Umbilical cord (tissue), 2 donors: ENCODE measurements at places on chromosomes 7 and 10.

- DNase-seq: no peak
Observed at GRCh38 chr7:110688908-110689307, 402.0 kb upstream of the LRRN3 start.

DNA sequence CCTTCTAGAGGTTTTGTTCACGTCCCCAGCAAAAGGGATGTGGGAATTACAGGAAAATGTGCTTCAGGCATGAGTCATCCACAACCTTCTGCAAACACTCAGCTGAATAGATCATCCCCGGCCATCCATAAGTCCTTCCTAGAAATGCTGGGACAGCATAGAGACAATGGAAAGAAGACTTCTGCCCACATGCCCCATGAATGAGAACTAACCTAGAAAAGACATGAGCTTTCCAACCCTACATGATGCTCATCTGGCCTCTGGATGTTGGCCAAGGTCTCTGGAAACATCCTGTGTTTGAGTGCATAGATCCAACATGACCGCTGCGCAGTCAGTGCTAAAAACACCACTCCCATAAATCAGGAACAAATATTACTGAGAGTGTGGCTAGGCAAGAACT, 277.5 kb downstream of the PLXNA4 start:
- DNase-seq: peak; percentile 66

DNA sequence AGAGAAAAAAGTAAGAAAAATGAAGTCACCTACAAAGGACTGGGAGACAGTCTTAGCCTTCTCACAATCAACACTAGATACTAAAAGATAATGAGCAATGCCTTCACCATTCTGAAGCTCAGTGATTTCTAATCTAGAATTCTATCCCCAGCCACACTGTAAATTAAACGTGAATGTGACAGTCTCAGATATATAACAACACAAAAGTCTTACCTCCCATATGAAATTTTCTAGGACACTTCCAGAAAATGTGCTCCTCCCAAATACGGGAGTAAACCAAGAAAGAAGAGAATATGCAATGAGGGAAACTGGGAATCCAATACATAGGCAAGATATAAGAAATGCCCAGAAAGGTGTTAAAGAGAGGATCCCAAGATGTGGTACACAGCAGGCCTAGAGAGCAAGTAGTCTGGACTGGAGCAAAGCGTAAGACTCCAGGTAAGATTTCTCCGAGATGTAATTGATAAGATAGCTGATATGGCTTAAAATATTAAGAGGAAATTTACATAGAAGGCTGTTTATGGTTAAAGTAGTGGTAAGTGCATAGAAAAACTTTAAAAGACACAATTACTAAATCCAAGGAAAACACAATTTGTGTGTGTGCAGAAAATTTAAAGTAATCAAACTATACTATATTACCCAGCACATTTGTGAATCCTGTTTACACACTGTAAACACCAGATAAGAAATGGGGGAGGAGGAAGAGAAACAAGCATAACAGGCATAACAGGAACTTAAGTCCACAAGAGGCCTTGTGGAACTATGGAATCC, 44.1 kb downstream of the SGMS1 start:
- DNase-seq: peak; percentile 40

DNA sequence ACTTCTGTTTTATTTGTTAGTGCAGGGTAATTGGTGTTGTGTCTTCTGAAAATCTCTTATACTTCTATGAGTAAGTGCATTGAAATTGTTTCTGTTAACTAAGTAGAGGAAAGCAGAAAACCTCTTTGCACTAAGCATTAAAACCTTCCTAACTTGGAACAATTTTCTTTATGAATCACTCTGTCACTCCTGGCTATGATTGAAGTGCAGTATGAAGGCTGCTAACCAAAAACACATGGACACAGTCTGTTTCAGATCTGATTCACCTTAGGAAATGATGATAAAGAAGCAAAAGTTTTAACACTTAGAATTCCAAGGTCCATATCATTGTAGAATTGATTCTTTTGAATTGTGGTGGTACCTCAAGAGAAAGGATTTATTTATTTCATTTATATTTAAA, 41.9 kb downstream of the MET start:
- DNase-seq: no peak

- no peak for DNase-seq
Observed at GRCh38 chr7:2624293-2624886, 7.4 kb upstream of the TTYH3 start.

DNA sequence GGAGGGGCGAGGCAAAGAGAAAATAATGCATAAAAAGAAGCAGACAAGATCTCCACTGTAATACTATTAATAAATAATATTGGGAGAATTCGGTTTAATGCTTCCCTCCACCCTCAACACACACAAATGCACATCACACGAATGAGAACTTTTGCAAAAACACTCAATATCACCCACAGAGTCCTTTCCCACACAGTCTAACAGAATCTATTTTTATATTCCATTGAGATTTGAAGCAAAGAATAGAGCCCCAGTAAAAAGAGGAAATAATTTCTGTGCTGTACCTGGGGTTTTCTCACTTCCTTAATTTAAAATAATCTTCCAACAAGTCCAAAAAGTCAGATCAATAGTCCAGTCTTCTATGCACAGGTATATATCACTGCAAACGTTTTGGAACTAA, 17.0 kb downstream of the PIK3AP1 start:
- no peak for DNase-seq

DNA sequence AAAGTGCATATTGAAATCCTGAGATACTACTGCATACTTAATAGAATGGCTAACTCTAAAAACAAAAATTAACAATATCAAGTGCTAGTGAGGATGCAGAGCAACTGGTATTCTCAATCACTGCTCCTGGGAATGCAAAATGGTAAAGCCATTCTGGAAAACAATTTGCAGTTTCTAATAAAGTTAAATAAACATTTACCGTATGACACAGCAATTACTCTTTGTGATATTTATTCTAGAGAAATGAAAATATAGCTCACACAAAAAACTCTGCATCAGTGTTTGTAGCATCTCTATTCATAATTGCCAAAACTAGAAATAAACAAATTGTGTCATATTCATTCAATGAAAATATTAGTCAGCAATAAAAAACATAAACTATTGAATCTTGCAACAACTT, 255.0 kb upstream of the DKK1 start:
- no peak for DNase-seq

DNA sequence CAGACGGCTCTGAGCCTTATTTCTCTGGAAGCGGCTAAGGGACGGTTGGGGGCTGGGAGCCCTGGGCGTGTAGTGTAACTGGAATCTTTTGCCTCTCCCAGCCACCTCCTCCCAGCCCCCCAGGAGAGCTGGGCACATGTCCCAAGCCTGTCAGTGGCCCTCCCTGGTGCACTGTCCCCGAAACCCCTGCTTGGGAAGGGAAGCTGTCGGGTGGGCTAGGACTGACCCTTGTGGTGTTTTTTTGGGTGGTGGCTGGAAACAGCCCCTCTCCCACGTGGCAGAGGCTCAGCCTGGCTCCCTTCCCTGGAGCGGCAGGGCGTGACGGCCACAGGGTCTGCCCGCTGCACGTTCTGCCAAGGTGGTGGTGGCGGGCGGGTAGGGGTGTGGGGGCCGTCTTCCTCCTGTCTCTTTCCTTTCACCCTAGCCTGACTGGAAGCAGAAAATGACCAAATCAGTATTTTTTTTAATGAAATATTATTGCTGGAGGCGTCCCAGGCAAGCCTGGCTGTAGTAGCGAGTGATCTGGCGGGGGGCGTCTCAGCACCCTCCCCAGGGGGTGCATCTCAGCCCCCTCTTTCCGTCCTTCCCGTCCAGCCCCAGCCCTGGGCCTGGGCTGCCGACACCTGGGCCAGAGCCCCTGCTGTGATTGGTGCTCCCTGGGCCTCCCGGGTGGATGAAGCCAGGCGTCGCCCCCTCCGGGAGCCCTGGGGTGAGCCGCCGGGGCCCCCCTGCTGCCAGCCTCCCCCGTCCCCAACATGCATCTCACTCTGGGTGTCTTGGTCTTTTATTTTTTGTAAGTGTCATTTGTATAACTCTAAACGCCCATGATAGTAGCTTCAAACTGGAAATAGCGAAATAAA, 175.5 kb downstream of the RNF216 start:
- DNase-seq: no peak

GRCh38 chr7:70414368-70414767, 717.6 kb upstream of the GALNT17 start:
- DNase-seq: no peak

- DNase-seq: no peak
Observed at GRCh38 chr7:12601302-12601869, 30.9 kb downstream of the SCIN start.

GRCh38 chr7:30154111-30154587, 19.4 kb downstream of the MTURN start:
- no peak for DNase-seq

DNA sequence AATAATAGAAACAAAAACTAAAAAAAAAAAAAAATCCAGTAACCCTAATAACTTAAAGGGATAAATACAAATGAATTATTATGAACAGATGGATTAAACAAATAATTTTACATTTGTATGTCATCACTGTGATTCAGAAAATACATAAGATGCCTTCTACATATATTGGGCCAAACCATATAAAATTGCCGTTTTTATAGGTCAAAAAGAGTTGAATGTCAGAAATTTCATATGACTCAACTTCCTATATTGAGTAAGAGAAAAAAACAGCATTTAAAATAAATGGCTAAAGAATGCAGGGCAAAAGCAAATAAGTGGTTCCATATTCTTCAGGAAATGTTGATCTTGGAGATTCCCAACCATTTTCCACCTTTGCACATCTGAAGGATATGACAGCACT, 9.4 kb downstream of the SLC35B4 start:
- no peak for DNase-seq

- DNase-seq: no peak
Observed at GRCh38 chr7:132806834-132807233, 230.6 kb upstream of the PLXNA4 start.

- no peak for DNase-seq
Observed at GRCh38 chr10:128543151-128543550, 416.9 kb upstream of the MKI67 start.

GRCh38 chr10:79507440-79508167, 4.7 kb upstream of the EIF5AL1 start:
- DNase-seq: no peak

- peak; percentile 9 for DNase-seq
Observed at GRCh38 chr7:128827248-128827958, 2.8 kb upstream of the FLNC start.

GRCh38 chr7:151276666-151277590, 28.4 kb upstream of the SMARCD3 start:
- DNase-seq: peak; percentile 55

DNA sequence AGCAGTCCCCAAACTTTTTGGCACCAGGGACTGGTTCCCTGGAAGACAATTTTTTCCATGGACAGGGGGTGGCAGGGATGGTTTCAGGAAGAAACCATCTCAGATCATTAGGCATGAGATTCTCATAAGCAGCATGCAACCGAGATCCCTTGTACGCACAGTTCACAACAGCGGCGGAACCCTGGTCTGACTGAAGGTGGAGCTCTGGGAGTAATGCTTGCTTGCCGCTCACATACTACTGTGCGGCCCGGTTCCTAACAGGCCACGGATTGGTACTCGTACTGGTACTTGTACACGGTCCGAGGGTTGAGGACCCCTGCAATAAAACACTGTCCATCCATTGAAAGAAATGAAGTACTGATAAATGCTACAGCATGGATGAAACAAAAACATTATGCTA, 32.8 kb downstream of the MKRN1 start:
- DNase-seq: no peak

DNA sequence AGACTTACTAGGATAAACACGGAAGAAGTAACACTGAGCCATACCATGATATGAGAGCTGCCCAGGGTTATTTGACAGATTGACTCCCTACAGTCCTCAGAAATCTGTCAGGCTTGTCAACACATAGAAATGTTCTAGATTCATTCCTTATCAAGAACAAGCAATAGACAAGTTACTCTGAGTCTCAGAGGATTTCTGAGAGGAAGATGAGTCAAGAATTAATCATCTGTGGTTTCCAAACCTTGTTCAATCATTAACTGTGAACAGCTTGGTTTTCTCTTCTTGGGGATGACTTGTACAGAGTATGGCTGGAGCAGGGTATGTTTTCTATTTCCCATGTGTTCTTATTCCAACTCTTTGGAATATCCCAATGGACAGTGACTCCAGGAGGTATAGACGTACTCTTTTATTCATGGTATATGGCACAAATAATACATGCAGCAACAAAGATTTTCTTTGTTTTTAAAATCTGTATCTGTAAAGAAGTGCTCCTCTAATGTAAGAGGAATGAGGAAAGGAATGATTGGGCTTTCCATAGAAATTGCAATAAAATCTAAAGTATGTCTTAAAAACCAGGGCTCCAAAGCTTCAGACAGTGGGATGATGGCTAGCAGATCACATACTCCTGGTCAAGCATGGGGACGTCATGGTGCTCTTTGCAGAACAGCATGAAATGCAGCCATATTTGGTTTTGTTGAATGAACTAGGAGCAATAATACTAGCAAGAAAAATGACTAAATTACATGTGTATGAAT, 11.9 kb upstream of the SFR1 start:
- no peak for DNase-seq

GRCh38 chr7:128812514-128813168, 17.6 kb upstream of the FLNC start:
- DNase-seq: peak; percentile 55

DNA sequence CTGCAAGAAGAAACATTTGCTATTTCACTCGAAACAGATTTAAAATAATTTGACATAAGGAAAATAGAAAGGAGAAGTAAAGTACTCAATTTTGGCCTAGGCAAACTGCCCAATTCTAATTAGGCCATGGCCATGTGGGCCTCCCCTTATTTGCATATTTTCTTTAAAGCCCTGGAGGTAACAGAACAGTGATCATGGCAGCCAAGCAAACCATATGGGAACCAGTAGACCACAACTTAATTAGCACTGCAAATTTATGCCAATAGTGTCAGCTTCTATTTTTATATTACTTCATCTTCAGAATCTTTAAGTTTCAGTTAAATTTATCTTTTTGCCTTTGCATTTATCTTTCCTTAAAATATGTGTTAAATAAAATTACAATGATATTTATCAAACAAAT, 63.3 kb upstream of the THSD7A start:
- no peak for DNase-seq

GRCh38 chr7:108178398-108178797, 48.2 kb upstream of the LAMB4 start:
- DNase-seq: no peak

GRCh38 chr7:141189231-141189630, 115.4 kb downstream of the TMEM178B start:
- DNase-seq: no peak

DNA sequence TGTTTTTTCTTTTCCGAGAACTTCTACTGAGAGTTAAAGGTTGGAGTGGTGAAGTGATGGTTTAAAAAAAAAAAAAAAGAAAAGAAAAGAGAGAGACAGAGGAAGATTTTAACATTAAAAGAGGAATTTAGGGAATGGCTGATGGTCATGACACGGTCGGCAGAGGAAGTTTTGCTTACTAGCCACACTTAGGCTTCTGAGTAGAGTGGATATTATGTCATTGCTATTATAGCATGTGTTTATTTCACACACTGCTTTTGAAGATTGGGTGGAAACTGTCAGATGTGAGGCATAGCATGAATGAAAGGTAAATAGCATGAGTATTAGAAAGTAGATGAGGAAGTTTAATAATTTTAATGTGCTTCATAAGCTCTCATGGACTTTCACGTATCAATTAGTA, 2.5 kb downstream of the KAT6B start:
- DNase-seq: no peak

GRCh38 chr7:151383638-151384351, 26.0 kb downstream of the WDR86 start:
- peak; percentile 21 for DNase-seq
